D341Med (cell line): ENCODE measurements at places on chromosomes 11 and 22.

DNA sequence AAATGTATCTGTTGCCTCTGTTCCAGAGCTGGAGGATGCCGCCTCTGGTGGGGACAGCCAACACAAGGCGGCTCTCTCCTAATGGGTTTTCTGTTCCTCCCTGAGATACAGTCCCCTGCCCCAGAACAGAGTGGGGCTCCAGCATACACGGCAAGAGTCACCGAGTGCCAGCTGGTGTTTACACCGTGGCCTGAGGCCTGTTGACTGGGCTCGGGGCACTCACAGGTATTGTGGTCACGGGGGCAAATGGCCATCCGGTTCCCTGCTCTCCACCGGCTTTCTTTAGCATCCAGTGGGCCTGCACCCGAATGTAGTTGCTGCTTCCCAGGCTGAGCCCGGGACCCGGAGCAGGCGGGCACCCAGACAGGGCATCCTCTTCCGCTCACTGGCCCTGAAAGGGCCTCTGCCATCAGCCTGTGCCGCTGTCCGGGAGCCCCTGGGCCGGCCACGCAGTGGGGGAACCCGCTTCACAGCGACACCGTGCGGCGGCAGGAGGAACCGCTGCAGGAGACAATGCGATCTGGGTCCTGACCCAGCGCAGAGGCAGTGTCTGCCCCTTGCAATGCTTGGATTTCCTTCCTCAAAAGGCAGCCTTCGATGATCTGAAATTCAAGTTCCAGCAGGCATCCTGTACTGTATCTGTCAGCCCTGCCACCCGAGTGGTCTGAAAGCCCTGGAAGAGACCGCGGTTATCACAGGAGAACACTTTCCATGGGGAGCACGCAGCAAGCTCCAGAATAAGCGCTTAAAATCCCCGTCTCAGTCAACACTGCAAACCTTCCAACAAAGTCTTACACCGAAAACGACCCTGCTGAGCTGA lies 859 bp upstream of the KRTAP5-5 start:
- peak; percentile 89 for DNase-seq

DNA sequence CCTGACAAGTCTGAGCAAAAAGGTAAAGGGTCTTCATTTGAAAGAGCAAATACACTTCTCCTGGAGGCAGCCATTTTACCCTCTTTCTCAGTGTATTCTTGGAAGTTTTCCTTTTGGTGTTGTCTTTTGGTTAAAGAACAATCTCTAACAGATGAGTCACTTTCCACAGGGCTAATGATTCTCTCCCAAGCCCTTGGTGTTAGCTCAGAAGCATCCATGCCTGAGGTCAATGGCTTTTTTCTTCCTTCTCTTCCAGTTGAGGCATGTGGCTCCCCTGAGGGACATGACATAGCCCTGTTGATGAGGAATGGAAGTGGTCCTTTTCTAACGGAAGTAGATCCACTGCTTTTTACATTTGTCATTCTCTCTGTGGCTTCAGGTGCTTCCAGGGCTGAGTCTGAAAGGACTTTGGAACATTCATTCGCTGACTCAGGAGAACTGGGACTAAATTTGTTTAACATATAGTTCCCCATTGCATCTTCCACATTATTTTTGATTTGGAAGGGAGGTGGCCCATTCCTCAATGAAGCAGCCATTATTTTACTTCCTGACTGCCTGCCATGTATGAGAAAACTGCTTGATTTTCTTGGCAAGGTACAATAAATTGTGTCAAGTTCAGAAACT lies 13.8 kb upstream of the POGLUT3 start:
- DNase-seq = no peak

- no peak for DNase-seq
Measured at GRCh38 chr22:16819249-16819648, 6.0 kb downstream of the XKR3 start.

- no peak for DNase-seq
Measured at GRCh38 chr11:4809246-4809645, 5.1 kb upstream of the OR52R1 start.

- no peak for DNase-seq
Measured at GRCh38 chr11:72240461-72241290, 3.3 kb downstream of the PHOX2A start.

GRCh38 chr11:114098927-114099326 lies 39.4 kb downstream of the ZBTB16 start:
- no peak for DNase-seq

- DNase-seq = no peak
Measured at GRCh38 chr11:119006656-119007055, 8.7 kb downstream of the CENATAC start.

- DNase-seq = no peak
Measured at GRCh38 chr22:23503736-23504440, 76.2 kb downstream of the IGLL1 start.

DNA sequence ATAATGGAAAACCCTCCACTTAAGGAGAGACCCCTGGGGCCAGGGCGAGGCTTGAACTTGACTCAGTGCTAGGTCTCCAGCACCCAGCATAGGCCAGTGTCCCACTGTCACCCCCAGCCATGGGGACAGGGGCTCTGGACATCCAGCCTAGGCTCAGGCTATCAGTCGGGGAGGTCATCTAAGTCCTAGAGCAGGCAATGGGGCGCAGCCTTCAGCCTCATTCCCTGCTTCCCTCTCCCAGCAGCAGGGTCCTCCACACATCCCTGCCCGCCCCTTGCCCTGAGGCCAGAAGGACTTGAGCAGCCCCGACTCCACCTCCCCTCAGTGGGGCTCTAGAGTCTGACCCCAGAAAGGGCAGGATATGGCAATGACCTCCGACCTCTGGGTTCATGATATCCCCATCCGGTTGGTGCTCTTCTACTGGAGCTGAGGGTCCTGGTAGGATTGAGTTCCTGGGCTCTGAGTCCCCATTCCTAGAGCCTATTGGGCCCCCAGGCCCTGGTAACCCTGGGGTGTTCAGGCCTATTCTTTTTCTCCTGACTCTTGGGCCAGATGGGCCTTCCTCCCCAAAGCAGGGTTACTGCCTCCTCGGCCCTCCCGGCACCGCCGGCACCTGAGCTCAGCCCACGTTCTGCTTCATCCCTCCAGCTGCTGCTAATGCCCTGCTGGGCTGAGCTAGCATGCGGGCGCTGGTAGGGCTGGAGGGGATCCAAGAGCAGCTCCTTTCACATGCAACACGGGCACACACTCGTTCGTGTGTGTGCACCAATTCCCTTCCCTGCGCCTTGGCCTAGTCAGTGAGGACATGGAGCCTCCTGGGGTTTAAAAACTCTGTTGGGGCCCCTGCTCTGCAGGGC lies 4.4 kb downstream of the CST6 start:
- no peak for DNase-seq

GRCh38 chr11:42840860-42841259 lies 470.9 kb upstream of the API5 start:
- DNase-seq = no peak

GRCh38 chr11:120061036-120061760 lies 76.7 kb downstream of the TRIM29 start:
- no peak for DNase-seq

DNA sequence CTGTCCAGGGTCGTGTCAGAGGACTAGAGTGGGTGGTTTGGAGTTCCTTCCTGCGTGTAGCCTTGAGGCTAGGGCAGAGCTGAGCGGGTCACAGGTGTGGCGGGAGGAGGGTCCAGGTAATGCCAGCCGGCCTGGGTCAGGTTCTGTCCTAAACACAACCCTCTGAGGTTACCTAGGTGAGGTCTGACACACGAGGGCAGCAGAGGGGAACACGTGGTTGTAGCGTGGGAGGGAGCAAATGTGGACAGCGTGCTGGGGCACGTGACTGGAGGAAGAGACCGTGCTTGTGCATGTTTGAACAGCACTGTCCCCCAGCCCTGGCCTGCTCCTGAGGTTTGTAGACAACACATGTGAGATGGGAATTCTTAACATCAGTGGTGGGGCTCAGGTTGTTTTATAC lies 13.1 kb downstream of the MOV10L1 start:
- DNase-seq = no peak

DNA sequence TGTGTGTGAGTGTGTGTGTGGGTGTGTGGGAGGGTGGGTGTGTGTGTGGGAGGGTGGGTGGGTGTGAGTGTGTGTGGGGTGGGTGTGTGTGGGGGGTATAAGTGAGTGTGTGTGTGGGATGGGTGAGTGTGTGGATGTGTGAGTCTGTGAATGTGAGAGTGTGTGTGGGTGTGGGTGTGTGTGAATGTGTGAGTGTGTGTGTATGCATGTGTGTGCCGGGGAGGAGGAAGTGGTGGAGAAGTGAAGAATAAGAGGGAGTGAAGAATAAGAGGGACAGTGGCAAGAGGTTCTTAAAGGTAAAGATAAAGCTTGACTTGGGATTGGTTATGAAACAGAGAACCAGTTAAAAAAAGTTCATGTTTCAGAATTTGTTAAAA lies 54.0 kb downstream of the PRR5L start:
- no peak for DNase-seq

GRCh38 chr11:45736424-45736823 lies 68.5 kb upstream of the SLC35C1 start:
- DNase-seq = no peak

DNA sequence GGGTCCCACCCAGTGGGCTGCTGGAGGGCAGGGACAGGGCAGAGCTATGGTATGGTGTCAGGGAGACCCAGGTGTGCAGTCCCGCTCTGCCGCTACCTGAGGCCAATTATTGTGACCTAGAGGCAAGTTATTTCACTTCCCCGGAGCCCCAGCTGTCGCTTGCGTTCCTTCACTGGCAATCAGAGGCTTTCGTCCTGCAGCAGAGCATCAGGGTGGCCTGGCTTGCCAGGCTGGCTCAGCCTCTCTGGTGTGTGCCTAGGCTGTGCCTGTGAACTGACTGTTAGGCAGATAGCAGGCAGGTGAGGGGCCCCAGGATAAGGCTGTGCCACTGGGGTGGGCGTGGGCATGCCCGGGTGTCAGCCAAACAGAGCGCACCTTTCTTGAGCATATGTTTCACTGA lies 31.4 kb downstream of the GLB1L2 start:
- DNase-seq = no peak

GRCh38 chr11:1652026-1652425 lies 22.5 kb downstream of the KRTAP5-5 start:
- no peak for DNase-seq

- DNase-seq = no peak
Measured at GRCh38 chr11:102266099-102266498, 51.2 kb upstream of the BIRC3 start.
